ENCODE measurements at places on chromosomes 5 and 9.

DNA sequence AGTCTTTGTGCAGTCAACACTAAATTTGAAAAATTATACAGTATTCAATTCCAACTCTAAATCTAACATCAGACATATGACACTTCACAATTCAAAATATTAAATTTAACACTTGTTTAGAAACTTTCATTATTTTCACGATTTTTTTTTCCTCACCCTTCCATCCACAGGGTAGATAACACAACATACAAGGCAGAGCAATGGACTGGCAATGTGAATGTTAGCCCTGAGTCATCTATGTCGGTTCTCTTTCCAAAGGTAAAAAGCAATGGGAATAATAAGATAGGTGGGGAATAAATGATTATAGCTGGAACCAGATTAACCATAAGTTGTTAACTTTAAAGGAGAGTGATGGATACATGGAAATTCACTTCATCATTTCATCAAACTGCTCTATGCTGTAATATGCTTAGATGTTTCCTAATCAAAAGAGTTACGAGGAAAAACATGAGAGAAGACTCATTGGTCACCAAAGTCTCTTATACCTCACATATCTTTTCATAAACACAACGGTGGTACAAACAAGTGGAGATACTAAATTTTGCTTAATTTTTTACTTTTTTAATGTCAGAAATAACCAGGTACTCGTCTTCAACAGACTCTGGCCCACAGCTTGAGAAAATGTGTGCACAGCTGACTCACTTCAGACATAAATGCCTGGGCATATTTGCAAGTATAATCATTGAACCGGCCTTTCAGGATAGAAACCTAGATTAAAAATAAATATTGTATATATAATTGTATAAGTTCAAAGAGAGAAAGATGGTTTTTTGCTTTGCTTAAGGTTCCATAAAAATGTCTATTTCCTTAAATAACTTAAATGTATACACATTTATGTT lies 23.0 kb downstream of the RFX3 start:
- no peak for DNase-seq

DNA sequence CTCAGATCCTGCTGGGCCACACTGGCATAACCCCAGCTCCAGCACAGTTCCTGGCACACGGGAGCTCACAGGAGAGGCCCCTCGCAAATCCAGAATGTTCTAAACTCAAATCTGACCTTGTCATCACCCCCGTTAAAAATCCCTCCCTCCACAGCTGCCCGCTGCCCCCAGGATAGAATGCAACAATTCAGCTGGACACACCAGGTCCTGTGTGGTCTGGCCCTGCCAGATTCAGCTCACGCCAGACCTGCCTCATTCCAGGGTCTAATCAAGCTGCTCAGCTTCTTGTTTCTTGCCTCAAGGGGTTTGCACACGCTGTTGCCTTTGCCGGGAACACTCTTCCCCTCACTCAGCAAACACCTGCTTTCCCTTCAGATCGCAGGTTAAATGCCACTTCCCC lies 45.0 kb upstream of the ASS1 start:
- DNase-seq, result no peak

DNA sequence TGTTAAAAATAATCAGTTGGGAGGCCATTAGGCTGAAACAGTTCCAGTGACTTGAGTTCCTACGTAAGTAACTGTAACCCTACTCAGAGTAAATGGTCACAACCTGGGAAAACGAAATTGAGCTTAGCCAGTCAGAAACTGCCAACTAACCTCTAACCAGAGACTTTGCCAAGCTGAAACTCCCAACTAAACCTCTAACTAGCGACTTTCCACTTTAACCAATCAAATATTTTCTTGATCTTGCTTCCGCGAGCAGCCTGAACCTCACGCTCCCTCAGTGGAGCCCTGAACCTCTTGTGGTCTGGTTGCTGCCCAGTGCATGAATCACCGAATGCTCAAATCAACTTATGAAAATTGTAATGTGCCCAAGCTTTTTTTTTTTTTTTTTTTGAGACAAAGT lies 156.2 kb downstream of the MED10 start:
- DNase-seq, result no peak

- DNase-seq, result no peak
These were observed 165.3 kb downstream of the KDM4C start for GRCh38 chr9:6923086-6923485.

GRCh38 chr5:165410476-165410875 lies 1905.1 kb downstream of the MAT2B start:
- DNase-seq, result no peak

DNA sequence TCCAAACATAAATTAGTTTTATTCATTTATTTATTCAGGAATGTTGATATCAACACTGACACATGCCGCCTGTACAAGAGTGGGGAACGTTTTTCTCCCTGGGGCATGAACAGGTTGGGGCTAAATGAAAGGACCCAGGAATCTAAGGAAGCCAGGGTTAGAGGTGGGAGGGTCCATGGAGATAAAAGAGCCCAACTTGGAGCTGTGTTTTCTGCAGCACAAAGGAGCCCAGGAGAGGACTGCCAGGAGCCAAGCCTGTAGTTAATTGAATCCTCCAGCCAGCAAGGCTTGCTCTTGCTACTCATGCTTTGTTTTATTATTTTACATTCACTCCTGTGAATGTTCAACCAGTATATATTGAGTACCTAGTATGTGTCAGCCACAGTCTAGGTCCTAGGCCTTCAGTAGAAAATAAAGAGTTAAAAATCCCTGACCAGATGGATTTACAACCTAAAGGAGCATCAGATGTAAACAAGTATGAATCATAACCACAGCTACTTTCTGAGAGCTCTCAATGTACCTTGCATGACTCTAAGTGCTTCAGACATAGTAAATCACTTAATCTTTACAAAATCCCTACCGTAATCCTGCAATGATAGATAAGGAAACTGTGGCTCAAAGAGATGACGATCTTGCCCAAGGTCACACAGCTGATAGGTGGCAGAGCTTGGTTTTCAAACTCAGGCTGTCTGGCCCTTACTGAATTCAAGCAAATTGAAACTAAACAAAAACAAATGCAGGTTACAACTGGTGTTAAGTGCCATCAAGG lies 69.8 kb downstream of the ASTN2 start:
- DNase-seq, result no peak
